ENCODE measurements at places on chromosomes 1 and 21.

- DNase-seq = no peak
These were observed 16.0 kb upstream of the GBP1 start for GRCh38 chr1:89081005-89081404.

- DNase-seq = no peak
These were observed 29.0 kb upstream of the KCNN3 start for GRCh38 chr1:154899041-154899440.

- DNase-seq = no peak
These were observed 5.6 kb upstream of the LACTBL1 start for GRCh38 chr1:22978299-22978698.

- no peak for DNase-seq
These were observed 91.6 kb downstream of the SCCPDH start for GRCh38 chr1:246815693-246816270.

- no peak for DNase-seq
These were observed 479 bp downstream of the SELENOF start for GRCh38 chr1:86913399-86913895.

DNA sequence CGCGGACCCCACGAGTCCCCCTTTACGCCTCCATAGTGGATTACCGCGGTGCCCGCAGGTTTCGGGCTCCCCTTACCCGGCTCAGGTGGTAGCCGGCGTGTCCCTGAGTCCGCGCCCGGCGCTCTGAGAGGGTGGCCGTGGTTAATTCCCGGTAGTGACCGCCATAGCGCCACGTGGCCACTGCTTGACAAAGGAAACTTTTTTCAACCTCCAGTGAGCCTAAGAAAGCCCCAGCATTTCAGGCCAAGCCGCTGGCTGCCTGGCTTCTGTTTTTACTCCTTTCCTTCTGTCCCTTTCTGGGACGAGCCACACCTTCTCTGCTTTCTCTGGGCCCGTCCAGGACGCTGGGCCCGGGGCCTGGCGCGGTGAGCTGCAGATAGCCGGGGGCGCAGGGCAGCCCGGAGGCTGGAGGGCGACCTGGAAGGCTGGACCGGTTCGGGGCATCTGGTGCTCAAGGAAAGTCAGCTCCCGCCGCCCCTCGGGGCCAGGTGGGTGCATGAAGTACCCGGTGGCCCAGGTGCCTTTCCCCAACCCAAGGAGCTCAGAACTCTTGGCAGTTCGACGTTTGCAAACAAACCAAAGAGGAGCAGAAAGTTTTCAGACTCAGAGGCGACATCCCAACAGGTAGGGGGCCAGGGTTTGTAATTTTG is 540 bp upstream of the C1orf198 start:
- DNase-seq = no peak

DNA sequence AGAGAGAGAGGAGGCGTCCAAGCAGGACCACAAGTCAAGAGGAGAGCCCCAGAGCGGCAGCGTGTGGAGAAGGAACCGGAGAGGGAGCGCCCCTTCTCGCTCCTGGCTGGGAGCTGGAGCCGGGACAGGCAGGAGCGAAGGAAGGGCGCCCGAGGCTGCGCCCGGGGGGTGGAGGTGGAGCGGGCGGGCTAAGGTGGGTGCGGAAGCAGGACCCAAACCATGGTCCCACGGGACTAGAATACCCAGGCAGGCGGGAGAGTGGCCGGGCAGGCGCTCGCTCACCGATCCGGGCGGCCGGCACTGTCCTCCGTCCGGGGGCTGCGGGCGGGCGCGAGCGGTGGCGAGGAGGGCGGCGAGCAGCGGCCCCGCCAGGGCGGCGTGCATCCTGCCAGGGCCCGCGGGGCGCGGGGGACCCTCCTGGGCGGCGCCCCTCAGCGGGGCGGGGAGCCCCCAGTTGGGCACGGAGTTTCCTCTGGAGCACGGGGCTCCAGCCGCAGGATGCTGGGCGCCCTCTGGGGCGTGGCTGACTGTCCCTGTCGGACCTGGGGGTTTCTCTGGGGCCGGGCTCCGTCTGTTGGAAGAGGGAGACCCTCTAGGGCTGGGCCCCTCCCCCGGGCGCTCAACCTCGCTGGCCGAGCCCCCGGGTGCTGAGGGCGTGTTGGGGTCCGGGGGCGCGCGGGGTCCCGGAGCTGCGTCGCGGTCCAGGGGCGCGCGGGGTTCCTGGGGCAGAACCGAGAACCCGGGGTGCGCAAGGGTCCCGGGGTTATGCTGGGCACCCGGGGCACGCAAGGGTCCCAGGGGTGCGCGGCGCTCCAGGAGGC is 569 bp downstream of the TRABD2B start:
- no peak for DNase-seq

- DNase-seq = no peak
These were observed 10.1 kb downstream of the EPHA2 start for GRCh38 chr1:16145662-16146278.

All from stimulated activated CD8-positive, alpha-beta memory T cell treated with anti-CD3 and anti-CD28 coated beads, Interleukin-4, amount 100 ng/mL, for 4 hours (primary cell).